Activated CD8-positive, alpha-beta memory T cell treated with anti-CD3 and anti-CD28 coated beads for 1 hour (primary cell): ENCODE measurements at places on chromosomes 2 and 18.

- DNase-seq = no peak
Observed at GRCh38 chr18:55988537-55988936, 400.5 kb upstream of the TCF4 start.

DNA sequence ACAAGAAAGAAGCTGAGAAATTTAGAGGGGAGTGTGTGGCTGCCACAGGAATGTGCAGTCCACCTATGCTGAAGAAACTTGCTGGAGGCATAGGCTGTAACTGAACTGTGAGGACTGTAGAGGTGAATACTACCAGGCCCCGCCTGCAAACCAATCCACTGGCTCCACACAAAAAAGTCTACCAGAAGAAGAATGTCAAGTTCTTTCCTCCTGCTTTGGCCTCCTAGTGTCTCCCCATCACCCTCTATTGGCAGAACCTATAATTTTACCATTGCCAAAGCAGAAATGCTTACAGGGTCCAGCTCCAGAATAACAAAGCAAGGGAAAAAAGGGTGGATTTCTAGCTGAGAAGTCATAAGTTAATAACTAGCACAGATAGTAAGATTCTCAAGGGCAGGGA is 5.9 kb upstream of the ATP5MC3 start:
- no peak for DNase-seq

GRCh38 chr2:230908092-230908594 is 16.9 kb downstream of the GPR55 start:
- no peak for DNase-seq

DNA sequence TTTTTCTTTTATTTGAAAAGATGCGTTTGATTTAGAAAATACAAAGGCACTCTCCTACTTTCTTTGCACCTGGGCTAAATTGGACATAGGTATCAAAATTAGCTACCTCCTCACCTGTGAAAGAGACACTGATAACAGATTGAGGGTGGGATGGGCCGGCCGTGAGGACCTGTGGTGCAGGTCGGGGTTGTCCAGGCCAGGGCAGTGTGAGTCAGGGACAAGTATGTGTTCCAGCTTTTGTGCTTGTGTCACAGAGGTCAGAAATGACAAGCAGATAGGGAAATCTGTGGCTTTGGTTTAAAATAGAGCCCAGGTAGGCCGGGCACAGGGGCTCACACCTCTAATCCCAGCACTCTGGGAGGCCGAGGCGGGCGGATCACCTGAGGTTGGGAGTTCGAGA is 22.6 kb downstream of the MYL12B start:
- DNase-seq = no peak

- no peak for DNase-seq
Observed at GRCh38 chr2:174939046-174939445, 66.1 kb downstream of the CHN1 start.

GRCh38 chr18:26206488-26206887 is 19.8 kb upstream of the TAF4B start:
- no peak for DNase-seq

GRCh38 chr18:60411715-60412114 is 39.1 kb upstream of the MC4R start:
- no peak for DNase-seq

DNA sequence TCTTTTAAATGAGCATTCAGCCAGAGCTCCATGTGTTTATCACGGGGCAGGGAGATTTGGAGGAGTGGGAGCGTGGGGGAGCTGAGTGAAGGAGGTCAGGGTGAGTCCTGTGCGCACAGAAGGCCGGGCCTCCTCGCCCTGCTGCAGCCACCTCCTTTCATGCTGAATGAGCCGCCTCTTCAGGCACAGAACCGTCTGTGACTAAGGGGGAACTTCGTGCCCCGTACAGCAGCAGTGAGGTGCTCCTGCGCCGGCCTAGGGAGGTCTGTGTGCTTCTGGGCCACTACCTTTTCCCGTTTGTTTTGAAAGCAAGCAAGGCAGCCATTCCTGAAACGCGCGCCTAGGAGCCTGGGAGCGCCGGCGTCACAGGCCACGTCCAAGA is 27.1 kb upstream of the ZNF516 start:
- DNase-seq = no peak

GRCh38 chr2:215904101-215904500 is 109.2 kb downstream of the MREG start:
- no peak for DNase-seq

DNA sequence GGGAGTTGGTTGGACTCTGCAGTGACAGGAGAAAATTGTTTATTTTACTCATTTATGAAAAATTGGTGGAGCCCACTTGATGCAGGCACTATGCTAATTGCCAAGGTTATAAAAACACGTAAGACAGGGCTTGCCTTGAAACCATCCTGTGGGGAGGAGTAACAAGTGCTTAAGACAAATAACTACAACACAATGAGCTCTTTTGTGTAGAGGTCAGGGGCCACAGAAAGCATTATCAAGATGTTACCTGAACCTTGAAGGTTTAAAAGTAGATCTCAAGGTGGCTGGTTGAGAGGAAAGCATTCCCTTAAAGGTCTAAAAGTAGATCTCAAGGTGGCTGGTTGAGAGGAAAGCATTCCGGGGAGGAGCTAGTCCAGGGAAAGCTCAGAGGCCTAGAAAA is 381.8 kb upstream of the POU3F3 start:
- DNase-seq = no peak

- no peak for DNase-seq
Observed at GRCh38 chr2:157359628-157360027, 34.0 kb upstream of the ERMN start.

DNA sequence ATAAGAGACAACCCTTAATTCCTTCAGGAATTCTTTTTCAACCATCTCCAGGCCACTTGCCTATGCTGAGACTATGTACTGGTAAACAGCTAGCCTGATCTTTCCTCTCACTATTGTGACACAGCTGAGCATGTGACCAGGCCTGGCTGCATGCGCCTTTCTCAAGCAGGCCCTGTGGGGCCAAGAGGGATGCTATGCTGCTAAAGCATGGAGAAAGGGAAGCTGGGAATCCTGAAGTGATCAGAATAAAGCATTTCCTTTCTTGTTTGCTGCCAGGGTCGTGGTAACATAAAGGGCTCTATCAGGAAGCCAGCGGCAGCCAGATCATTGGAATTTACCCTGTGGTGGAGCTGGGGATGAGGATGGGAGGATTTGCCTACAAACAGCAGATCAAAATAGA is 29.8 kb upstream of the LCLAT1 start:
- DNase-seq = no peak

DNA sequence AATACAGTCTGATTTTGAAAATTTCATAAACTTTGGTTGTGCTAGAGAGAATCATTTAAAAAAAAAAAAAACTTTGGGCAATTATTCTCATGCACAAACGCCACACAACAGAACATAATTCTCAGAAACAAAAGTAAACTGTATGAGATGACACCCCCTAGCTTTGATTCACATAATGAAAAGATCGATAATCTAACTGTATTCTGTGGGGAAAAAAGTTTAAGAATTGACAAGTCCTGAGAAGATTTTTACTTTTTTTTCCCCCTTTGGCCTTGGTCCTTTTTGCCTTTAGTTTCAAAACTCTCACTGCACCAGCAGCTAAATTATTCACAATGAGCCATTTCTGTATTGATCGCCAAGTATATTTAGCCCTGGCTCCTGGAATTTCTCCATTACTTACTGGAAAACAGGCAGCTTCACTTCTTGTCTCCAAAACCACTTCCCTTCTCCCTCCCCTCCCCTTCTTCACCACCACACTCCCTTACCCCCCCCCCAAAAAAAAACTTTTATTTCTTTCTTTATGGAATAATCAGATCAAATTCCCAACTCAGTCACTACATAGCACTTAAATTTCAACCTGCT is 2.0 kb downstream of the IKZF2 start:
- DNase-seq = no peak

GRCh38 chr18:47577520-47577919 is 326.1 kb upstream of the SKOR2 start:
- no peak for DNase-seq

GRCh38 chr18:75267643-75268363 is 57.2 kb downstream of the TSHZ1 start:
- no peak for DNase-seq

- no peak for DNase-seq
Observed at GRCh38 chr2:99858951-99859596, 283.3 kb downstream of the AFF3 start.

DNA sequence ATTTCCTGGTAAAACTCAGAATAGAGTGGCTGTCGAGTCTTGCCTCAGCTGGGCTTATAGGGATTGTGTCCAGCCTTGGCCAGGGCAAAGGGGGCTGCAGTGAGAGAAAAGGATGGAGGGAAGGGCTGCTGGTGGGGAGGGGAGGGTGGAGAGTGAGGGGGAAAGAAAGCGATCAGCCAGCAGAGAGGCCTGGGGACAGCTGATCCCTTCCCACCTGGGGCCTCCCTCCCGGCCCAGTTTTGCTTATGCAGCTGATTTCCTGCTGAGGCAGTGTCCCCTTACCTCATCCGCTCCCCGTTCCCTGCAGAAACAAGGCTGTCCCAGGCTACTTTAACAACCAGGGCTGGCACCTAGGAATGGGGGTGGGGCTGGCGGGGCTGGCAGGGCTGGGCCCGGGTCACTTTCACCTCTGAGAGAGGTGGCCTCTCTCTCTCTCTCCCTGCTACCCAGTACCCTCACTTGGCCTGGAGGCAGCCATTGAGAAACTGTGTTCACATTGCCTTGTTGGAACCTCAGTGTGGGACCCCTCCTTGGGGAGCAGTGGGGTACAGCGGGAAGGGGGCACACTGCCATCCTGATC is 12.2 kb upstream of the GMPPA start:
- no peak for DNase-seq

GRCh38 chr2:18268400-18268799 is 292.1 kb downstream of the RDH14 start:
- no peak for DNase-seq

DNA sequence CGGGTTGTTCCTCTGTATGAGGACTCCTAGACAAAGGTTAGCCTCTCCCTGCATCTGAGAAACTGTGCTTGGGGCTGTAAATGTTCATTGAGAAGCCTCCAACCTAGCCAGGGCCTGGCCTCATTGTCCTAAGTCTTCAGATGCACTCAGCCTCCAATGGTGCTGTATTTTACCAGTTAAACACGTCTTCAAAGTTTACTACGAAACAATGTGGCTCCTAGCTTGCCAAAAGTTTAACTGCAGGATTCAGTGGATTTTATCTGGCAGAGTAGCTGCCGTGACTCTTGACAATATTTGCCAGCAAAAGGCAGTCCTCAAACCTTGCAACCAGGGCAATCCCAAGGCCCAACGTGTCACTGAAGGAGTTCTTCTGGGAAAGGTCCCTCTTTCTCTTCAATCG is 1.1 kb downstream of the PID1 start:
- DNase-seq = no peak

- no peak for DNase-seq
Observed at GRCh38 chr2:234879671-234880455, 72.0 kb upstream of the SH3BP4 start.

DNA sequence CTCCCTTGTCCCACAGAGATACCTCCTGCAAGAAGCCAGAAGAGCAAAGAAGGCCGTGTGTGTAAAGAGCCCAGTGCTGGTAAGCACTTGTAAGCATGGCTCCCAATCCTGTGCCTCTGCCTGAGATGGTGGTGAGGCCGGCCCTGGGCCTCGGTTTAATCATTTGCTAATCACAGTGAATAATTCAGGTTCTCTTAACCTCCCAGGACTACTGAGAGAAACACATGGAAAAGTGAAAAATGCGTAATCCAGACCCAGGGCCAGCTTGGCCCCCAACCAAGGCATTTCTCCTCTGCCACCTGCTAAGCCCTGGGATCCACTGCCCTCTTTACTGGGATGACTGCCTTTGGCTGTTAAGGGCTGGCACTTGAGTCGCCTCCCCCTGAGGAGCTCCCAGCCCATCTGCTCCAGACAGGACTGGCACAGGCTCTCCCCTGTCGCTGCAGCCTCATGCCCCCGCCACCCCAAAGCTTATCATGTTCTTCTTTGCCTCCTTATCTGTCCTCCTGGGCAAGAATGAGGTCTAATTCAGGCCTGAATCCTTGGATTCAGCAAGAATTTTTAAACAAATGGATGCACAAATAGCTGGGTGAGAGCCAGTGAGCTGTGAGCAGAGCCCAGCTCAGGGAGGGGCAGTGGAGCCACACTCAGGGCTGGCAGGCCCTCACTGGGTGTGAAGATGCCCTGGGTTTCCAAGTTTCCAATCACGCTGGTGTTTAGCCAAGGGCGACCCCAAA is 193.9 kb upstream of the HS6ST1 start:
- DNase-seq = no peak

DNA sequence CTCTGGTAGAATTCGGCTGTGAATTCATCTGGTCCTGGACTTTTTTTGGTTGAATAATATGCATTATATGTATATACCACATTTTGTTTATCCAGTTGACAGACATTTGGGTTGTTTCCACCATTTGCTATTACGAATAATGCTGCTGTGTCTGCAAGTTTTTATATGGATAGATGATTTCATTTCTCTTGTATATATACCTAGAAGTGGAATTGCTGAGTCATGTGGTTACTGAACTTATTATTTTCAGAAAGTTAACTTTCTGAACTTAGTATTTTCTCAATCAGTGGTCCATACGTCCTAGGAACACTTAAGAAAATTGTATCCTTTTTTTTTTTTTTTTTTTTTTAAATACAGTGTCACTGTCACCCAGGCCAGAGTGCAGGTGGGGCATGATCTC is 63.3 kb downstream of the RIF1 start:
- no peak for DNase-seq

GRCh38 chr18:44025421-44025820 is 655.3 kb upstream of the SETBP1 start:
- DNase-seq = no peak

DNA sequence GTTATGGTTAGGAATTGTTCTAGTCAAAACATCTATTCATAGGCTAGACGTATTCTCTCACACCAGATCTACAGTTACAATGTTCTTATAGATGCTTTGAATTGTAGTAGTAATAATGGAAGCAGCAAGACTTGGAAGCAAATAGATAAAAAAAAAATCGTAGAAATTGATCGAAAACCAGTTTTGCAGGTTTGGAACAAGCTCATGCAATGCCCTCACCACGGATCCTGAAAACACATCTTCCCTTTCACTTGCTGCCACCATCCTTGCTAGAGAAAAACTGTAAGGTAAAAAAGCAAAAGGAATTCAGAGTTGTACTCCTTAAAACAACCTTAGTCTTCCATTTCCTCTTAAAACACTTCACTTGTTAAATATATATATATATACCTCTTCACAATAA is 4.4 kb downstream of the SULT1C4 start:
- no peak for DNase-seq

DNA sequence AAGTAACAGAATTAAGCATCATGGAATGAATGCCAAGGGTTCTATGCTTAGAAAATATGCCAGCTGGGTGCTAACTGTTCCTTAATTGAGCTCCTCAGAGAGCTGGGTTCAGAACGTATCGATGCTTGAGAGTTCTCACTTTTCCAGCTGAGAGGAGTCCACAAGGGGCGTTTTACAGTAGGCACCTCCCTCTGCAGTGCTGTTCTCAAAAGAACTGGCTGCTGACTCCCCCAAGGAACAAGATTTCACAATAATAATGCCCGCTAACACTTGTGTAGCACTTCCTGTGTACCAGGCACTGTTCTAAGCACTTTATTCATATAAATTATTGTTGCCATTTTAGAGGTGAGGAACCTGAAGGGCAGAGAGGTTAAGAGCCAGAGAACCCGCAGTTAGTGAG is 18.1 kb upstream of the TMEM237 start:
- DNase-seq = no peak
